ENCODE measurements at places on chromosomes 5 and 9. TPM values are rescaled to one million over a fixed set of nuclear protein-coding genes. Genes with fewer than 3 reads are reported as not detected.
A peak's percentile ranks its signal among the peaks of the same experiment; 100 is the strongest.

DNA sequence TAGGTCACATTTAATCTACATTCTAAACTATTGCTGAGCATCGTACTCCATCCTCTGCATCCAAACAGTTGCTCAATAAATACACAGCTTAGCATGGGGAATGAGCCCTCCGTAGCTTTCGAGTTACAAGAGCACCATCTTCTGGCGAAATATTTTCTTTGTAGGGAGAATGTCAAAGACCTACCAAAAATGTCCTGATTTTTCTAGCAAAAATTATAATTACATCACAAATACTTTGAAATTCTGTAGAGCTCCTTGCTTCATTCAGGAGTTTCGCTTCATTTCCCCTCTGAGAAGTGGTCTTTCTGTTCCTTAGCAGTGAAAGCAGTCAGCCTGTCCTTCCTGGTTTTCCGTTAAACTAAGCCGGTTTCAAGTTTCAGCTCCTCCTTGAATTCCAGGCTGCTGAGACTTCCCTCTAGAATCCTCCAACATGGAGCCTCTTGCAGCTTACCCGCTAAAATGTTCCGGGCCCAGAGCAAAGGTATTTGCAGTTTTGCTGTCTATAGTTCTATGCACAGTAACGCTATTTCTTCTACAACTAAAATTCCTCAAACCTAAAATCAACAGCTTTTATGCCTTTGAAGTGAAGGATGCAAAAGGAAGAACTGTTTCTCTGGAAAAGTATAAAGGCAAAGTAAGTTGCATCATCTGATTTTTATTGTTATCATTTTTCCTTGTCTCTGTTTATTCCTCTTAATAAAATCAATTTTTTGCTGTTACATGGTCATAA is at the start of gene GPX8:
TSS of gene GPX8 (plus strand) at position 409 of the 730 bp plus-strand sequence. CDS start at position 431, 22 bp downstream.
- H3K27me3 ChIP-seq, result no peaks in the 10 kb centered on the region
- peaks cover 20% of the 10 kb centered on the region for H3K36me3 ChIP-seq
- DNase-seq, result peak; percentile 79
- no peaks in the 10 kb centered on the region for H3K4me1 ChIP-seq
- H3K27ac ChIP-seq, result peak within 1 kb of the TSS; percentile 76

GABRB2 gene
- 0.77 TPM for total RNA-seq

DNA sequence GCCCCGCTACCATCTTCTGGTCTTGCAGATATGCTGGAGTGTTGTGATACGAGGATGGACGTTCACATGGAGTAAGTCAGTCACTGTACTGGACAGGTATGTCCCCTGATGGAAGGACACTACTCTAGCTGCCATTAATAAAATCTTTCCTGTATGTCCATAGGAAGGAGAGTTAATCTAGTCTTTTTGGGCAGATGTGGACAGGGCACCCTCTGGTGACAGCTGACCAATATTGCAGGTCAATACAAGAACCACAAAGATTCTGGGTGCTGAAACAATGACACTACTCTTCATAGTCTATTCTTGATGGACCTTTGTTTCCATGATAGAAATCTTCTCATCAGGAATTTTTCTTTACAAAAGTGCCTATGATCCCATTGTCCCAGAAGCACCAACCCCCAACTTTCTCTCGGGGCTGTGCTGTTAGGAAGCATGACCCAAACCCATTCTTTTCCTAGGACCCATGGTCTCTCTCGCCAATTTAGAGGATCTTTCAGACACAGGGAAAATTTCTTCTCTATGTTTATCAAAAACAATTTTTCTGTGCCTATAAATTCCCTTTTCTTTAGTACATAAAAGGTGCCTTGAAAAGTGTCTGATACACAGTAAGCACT is 376.9 kb downstream of the DTWD2 start:
- no peak overlapping the region for H3K27ac ChIP-seq
- no peak overlapping the region for H3K4me3 ChIP-seq
- H3K36me3 ChIP-seq, result no peaks in the 10 kb centered on the region
- H3K4me1 ChIP-seq, result no peaks in the 10 kb centered on the region
- peak; percentile 81 for DNase-seq
- no peaks in the 10 kb centered on the region for H3K27me3 ChIP-seq

CTXN3 gene
- not detected for total RNA-seq

AMBP gene
- 2.9 TPM for total RNA-seq

GRCh38 chr5:17221843-17222636 is 4.6 kb downstream of the BASP1 start:
- H3K4me3 ChIP-seq, result no peak overlapping the region
- peaks cover 6% of the 10 kb centered on the region for H3K4me1 ChIP-seq
- peaks cover 13% of the 10 kb centered on the region for H3K36me3 ChIP-seq
- H3K27me3 ChIP-seq, result no peaks in the 10 kb centered on the region
- H3K27ac ChIP-seq, result no peak overlapping the region
- DNase-seq, result no peak

Measured in endodermal cell (in vitro differentiated cells).